Suppressor macrophage treated with lipopolysaccharide for 1 hour (primary cell): ENCODE measurements at places on chromosomes 6 and 20.

DNA sequence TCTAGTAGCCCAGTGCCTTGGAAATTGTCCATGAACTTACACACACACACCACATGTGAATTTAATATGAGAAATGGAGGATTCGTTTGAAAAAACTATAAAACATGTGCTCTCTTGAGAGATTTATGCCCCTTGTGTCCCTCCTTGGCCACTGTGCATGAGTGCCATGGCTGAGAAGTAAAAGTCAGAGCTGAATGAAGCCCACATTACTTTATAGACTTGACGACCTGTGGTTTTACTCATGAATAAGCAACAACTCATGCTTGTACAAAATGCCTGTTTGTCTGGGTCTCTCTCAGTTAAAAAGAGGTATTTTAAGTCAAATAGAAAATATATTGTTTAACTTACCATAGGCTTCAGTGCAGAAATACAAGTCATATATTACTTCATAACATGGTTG lies 102.7 kb downstream of the KCNQ5 start:
- DNase-seq: no peak

DNA sequence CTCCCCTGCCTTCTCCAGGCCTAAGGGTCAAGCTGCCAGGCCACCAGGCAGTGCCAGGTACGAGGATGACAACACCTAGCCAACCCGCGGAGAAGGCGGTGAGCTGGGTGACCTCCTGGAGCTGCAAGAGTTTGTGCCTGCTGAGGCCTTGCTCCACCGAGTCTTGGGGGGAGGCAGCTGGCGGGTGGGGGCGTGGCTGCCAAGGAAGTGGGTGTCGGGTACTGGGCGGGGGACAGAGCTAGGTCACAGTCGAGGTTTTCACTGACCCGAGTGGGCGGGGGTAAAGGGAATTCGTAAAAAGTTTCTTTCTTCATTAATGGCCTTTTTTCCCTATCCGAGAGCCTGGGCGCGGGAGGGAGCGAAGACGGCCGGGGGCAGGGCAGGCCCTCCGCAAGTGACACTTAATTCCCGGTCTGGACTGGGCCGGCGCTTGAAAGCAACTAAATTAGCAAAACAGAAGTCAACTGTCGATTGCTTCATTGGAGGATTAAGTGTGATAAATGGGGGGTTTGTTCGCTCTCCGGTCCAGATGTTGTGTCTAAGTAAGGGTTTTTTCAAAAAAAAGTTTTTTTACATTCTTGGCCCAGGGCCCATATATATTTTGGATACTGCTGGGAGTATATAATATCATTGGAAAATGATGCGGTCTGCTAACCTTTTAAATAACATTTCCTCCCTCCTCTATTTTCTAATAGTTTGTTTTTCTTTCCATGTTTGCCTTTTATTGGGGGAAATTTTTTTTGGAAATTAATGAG lies 43.1 kb upstream of the FOXP4 start:
- peak; percentile 33 for DNase-seq

- no peak for DNase-seq
Measured at GRCh38 chr6:168671028-168671862, 230.3 kb downstream of the SMOC2 start.

DNA sequence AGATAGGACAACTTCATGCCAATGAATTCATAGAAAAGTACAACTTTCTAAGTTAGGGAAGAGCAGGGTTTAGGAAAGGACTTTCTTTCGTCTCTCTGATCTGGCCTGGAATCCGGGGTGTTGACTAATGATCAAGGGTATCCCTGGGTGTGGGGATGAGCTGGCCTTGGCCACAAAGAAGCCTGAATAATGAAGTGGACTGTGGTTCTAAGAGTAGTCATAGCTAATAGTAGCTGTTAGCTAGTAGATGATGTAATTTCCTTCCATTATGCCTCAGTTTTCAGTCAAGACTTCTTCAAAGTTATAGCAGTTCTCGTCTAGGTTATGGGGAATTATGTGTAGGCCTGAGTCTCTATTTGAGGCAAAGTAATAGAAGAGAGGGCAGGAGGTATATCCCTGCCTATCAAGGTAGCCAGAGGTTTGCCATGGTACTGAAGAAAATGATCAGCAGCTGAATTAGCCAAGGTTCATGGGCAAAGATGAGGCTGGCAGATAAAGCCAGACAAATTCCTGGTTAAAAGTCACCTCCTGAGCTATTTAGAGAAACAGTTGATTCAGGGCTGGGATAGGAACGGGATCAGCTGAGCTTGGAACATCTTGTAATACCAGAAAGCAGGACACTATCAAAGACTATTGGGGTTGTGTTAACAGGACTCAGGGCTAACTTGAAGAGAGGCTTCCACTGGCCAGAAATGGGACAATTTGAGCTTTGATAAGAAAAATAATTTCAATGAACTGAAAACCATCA lies 18.7 kb upstream of the TRPC4AP start:
- DNase-seq: peak; percentile 77

GRCh38 chr6:108946695-108947094 lies 98.5 kb downstream of the ARMC2 start:
- no peak for DNase-seq

DNA sequence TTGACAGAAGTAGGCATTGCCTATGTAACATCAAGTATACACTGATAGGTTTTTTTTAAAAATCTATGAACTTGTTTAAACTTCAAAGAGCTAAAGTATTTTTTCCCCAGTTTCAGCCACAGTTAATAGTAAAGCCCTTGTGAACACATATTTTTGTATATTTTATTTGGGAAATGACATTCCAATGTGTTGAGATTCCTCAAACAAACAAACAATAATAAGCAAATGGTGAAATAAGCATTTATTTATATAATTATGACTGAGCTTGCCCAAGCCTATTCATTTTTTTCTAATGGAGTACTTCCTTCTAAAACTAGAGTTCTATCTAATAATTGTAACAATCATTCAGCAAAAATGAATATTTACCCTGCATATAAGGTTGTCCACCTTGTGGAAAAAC lies 12.5 kb downstream of the SYCP2 start:
- no peak for DNase-seq

DNA sequence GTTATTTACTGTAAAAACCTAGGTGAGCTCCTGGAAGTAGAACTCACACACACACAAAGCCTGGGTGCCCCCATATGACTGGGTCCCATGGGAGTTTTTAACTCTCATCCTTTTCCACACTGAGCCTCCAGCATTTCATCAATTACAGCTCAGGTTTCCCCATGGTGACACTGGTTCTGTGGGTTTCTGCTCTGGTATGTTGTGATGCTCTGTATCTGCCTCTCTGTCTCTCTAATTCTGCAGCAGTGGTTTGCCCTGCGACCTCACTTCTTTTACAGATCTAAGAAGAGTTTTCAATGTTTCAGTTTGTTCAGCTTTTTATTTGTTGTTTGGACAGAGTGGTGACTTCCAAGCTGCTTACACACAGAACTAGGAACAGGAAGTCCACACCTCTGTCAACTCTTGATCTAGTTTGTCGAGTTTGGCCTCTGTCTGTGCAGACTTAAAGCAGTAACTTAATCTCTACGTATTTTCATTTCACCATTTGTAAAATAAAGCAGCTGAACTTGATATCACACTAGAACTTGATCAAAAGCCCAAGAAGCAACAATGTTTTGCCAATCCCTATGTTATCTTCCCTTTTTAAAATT lies 554.3 kb downstream of the EPHA7 start:
- DNase-seq: no peak

GRCh38 chr20:18678549-18679419 lies 90.9 kb downstream of the DTD1 start:
- no peak for DNase-seq

DNA sequence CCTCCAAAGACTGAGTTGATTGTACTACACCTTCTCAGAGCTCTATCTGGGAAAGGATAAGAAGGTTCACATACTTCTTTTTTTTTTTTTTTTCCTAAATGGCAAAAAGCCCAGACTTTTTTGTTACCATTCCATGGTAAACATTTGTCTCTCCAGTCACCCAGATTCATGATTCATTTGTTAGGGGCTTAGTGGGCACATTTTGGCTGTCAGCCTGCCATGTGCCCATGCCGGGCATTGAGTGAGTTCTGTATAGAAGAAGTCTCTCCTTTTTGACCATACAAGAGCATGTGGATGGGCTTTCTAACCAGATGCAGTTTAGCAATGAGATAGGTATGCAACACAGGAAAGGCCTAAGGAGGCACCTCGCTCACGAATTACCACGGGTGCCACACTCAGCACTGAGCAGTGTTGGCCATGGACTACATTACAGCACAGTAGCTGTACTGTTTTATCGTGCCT lies 447.5 kb upstream of the HSF2 start:
- DNase-seq: no peak

DNA sequence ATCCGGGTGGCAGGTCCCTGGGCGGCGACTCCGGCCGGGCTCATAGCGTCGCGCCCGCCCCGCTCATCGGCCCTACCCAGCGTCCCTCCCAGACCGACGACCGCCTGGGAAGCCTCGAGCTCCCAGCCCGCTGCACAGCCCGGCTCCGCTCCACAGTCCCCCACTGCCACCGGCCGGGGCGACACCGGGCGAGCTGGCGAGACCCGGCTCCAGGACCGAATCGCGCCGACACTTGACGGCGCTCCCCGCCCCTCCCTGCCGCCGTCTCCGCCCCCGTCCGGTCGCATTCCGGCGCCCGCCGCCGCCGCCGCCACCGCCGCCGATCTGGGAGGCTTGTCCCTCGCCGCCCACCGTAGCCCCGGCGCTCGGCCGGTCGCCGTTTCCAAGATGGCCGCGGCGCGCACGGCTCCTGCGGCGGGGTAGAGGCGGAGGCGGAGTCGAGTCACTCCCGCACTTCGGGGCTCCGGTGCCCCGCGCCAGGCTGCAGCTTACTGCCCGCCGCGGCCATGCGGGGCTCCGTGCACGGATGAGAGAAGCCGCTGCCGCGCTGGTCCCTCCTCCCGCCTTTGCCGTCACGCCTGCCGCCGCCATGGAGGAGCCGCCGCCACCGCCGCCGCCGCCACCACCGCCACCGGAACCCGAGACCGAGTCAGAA lies at the start of gene MAP3K4:
Gene MAP3K4 (plus strand): TSS at position 364 of the 655 bp plus-strand sequence. CDS start 163 bp downstream, at position 527.
- peak; percentile 96 for DNase-seq

DNA sequence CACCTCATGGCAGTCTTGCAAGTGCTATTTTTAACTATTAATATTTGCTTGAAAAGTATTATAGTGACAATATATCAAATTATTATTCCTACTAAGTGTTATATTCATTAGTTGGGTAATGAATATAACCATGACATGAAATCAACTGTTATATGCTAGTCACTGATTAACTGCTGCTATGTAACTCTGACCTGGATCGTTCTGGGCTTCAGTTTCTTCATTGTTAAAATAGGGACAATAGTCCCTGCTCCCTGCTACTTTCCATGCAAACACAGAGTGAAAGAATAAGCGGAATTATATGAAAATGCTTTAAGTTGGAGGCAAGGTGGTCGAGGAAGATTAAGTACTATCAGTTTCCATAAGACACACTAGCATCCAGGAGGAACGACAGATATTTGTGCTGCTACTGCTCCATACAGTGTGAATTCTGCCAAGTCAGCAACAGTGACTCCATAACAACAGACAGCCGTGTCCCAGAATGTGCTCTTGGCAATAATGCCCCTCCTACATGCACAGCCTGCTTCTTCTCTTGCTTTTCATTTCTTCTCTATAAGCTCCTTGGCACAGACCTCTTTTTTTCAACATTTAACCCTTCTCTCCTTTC lies 107.2 kb downstream of the CHD6 start:
- DNase-seq: no peak

- DNase-seq: no peak
Measured at GRCh38 chr6:34218691-34219090, 18.0 kb upstream of the HMGA1 start.

DNA sequence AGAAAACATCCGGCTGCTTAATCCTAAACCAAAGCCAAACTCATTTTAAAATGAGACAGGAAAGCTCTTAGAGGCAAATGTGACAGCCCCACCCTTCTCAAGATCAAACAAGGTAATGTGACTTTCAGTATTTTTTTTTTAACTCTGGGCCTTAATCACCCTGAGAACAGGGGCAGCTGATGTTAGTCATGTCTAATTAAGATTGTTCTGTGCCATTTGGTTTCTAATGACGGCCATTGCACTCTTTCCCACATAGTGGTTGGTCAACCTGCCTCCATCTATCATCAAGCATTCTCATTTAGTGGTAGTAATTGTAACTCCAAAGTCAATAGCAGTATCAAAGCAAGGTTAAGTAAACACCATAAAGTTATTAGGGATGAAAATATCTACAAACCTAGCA lies 191.6 kb upstream of the EXOC2 start:
- no peak for DNase-seq

- no peak for DNase-seq
Measured at GRCh38 chr6:14272737-14273085, 155.1 kb downstream of the CD83 start.

DNA sequence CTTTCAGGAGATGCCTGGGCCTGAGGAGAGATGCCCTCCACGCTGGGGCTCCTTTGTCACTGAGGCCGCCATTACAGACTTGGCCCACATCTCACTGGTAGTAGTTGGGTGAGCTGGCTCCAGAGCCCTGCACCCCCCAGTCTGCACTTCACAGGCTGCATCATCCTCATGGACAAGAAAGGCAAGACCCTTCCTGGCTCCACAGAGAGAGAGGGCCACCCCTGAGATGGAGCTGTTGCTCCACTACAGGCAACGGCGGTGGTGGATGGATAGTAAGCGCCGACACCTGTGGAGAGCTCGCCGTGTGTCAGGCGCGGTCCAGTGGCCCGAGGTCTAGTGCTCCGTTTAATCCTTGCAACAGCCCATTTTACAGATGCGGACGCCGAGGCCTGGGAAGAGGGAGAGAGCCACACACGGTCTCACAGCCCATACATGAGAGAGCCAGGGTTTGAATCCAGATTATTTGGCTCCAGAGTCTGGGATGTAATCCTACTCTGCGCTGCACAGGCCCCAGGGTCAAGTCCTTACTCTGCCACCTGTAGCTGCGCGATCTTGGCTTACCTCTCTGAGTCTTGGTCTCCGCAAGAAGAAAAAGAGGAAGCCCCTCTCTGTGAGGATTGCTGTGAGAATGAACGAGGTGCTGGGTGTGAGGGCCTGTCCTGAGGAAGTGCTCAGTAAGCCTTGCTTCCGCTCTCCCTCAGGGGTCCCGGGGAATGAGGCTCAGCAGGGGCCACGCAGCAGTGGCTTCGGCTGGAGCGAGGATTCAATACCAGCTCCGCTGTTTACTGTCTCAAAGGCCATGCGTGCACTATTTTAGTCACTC lies 34.5 kb downstream of the SPDEF start:
- no peak for DNase-seq

- DNase-seq: no peak
Measured at GRCh38 chr6:108618623-108619152, 58.0 kb downstream of the FOXO3 start.

- DNase-seq: peak; percentile 78
Measured at GRCh38 chr20:19937218-19937617, 79.9 kb upstream of the NAA20 start.

- peak; percentile 87 for DNase-seq
Measured at GRCh38 chr6:36123270-36124139, 6.8 kb upstream of the MAPK13 start.

GRCh38 chr6:163661272-163661671 lies 246.8 kb downstream of the QKI start:
- DNase-seq: peak; percentile 84

- DNase-seq: no peak
Measured at GRCh38 chr6:36805917-36806316, 33.3 kb downstream of the CPNE5 start.

GRCh38 chr6:101935732-101936131 lies 542.2 kb downstream of the GRIK2 start:
- no peak for DNase-seq
